ENCODE measurements at places on chromosomes 7 and 10.
A peak's percentile ranks its signal among the peaks of the same experiment; 100 is the strongest.

DNA sequence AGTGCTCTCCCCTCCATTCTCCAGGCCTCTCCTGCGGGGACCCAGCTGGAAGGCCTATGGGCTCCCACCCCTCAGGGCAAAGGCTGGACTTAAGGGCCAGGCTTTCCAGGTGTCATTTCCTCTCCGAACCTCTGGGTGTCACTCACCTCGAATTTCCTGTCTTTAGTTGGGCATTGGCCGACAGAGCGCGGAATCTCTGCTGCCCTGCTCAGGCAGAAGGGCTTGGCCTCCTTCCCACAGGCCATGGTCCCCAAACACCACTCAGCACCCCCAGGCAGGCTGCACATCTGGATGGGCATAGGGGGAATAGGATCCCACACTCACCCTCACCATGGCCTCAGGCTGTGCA is 212.9 kb downstream of the CCSER2 start:
- DNase-seq: no peak

DNA sequence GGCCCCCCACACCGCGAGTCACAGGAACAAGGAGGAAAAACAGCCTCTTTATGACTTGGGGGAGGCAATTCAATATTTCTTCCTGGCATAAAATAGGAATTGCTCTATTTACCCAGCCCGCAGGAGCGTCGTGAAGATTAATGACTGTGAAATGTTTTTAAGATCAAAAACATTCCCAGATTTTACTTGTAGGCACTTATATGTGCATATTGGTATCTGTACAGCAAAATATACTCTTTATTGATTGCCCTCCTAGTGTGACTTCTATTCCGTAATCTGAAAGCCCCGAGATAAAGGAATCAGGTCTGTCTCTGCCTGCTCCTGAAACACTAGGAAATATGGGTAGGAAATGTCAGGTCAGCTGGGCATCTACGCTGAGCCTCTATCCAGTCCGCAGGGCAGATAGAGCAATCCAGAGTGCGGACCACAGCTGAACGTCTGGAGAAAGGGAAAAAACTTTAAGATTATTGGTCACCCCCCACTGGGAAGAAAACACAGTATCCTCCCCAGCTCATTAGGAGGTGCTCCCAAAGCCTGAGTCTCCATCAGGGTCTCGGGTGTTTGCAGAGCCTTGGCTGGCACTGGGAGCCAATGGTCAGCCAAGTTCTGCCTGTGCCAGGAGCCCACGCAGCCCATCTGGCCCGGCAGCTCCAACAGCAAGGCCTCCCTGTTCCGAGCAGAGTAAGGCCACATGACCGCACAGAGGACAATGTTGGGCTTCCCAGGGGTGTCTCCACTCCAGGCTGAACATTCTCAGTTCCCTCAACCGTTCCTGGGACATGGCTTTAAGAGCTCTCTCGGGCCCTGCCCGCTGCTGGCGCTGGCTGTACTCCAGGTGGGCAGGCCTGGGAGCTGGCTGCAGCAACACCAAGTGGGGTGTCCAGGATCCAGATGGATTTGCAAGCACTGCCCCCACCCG is 7.7 kb downstream of the CTBP2 start:
- DNase-seq: no peak

GRCh38 chr10:130580975-130581374 is 444.8 kb downstream of the GLRX3 start:
- DNase-seq: no peak

DNA sequence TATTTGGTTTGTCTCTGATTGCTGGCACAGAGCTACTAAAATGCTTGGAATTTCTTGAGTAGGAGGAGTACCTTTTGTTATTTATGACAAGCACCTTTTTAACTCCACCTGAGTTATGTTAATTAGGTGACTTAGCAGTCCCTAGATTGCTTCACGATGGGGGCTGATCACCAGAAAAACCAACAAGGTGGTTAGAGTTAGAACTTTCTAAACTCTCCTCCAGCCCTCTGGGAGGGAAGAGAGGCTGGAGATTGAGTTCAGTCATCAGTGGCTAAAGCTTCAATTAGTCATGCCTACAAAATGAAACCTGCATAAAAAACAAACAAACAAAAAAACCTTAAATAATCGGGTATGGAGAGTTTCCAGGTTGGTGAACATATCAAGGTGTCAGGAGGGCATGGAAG is 23.6 kb upstream of the ING3 start:
- DNase-seq: no peak

DNA sequence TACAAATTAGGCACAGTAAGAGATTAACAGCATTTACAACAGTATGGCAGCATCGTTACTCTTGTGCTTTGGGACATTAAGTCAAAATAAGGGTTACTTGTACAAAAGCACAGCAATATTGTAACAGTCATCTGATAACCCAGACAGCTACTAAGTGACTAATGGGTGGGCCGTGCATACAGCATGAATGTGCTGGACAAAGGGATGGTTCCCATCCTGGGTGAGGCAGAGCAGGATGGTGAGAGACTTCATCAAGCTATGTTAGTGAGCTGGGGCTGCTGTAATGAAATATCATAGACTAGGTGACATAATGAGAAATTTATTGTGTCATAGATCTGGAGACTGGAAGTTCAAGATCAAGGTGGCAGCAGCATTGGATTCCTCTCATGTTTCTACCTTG is 25.4 kb downstream of the EDRF1 start:
- DNase-seq: no peak

GRCh38 chr7:136405931-136406777 is 429.0 kb upstream of the MTPN start:
- peak; percentile 56 for DNase-seq

- DNase-seq: peak; percentile 85
Measured at GRCh38 chr10:91349381-91349780, 60.8 kb upstream of the HECTD2 start.

- DNase-seq: no peak
Measured at GRCh38 chr7:11970132-11970531, 138.1 kb upstream of the THSD7A start.

DNA sequence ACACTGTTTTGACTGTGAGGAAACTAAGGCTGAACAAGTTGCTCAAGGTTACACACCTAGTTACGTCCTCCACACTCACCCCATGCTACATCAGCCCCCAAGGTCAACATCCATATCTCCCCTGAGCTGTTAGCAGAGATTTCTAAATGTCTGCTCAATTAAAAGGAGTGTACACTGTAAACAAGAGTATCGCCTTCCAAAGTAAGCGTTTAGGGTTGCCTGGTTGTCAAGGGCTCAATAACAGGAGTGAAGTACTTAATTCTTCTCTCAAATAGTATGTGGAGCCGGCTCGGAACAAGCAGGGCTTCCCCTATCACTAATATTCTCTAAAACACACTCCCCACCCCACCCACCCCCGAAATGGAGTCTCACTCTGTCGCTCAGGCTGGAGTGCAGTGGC is 412.8 kb upstream of the GALNT17 start:
- DNase-seq: no peak

DNA sequence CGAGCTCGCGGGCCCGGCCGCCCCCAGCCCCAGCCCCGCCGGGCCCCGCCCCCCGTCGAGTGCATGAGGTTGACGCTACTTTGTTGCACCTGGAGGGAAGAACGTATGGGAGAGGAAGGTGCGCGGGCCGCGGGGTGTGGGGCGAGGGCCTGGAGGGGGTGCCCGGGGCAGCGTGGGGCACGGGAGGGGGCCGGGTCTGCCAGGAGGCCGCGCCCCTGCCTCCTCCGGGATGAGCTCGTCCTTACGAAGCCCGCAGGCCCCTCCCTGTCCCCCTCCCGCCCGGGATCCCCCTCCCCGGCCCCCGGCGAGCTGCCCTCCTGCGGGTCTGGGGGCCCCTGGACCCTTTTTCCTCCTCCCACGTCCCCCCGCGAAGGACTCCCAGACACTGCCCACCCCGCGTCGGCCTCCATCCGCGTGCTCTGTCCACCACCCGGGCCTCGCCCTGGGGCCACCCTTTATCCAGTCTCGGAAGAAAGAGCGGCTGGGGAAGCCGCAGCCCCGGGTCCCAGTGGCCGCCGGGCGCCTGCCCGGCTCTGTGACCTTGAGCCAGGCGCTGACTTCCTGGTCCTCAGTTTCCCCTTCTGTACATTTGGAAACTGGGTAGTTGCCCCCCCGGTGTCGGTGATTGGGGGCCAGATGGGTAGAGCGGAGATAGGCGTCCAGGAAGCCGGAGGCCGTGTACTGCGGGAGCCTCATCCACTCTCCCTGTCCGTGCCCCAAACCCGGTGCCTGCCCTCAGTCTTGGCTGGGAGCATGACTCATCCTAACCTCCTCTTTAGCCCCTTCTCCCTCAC is 521 bp downstream of the LIMK1 start:
- DNase-seq: peak; percentile 52

- peak; percentile 55 for DNase-seq
Measured at GRCh38 chr10:31620226-31621151, 301.5 kb downstream of the ZEB1 start.

- DNase-seq: peak; percentile 38
Measured at GRCh38 chr10:5888843-5889623, 660 bp downstream of the ANKRD16 start.

DNA sequence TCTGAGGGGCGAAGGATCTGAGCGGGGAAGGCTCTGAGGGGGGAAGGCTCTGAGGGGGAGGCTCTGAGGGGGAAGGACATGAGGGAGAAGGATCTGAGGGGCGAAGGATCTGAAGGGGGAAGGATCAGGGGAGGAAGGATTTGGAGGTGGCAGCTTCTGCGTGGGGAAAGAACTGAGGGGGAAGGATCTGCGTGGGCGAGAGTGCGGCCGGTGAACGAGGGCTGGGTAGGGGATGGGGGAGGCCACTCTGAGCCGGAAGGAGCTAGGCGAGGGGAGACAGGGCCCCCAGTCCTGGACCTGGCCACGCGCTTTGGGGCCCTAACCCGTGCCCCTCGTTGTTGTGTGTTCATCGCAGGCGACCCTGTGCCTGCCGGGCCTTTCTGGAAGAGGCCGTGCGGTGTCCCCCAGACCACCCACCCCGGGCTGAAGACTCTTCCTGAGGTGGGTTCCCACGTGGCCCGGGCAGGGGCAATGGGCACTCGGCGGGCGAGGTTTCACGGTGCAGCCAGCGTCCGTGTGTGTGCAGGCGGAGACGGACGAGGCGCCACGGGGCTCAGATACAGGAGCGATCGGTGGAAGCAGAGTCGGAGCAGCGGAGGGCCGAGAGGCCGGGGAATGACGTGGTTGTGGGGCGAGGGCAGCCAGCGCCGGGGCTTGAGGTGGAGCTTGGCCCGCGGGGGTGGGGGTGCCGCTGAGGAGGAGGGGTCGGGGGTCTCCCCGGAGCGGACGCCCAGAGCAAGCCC is 2.0 kb downstream of the CALY start:
- no peak for DNase-seq

- DNase-seq: no peak
Measured at GRCh38 chr10:60362461-60362860, 27.2 kb downstream of the ANK3 start.

DNA sequence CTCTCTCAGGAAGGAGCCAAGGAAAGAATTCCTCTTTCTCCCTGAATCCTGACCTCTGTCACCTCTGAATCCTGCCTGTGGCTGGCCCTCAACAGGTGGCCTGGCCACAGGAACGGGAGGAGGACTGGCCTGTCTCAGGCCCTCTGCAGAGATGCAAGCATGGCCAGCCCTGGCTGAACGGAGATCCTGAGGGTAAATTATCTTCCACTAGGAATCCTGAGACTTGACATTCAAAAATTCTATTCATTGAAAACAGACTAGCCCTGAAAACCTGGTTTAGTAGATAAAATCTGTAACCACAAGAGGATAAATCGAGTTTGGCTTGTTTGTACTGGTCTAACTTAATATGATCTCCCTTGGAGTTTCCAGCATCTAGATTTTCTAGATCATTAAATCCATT is 579.3 kb downstream of the LRMDA start:
- DNase-seq: no peak

GRCh38 chr10:79336739-79337138 is 10.5 kb upstream of the PPIF start:
- DNase-seq: no peak

GRCh38 chr10:24467136-24467535 is 256.6 kb downstream of the ARHGAP21 start:
- no peak for DNase-seq

GRCh38 chr7:82359426-82359825 is 84.2 kb downstream of the CACNA2D1 start:
- no peak for DNase-seq

DNA sequence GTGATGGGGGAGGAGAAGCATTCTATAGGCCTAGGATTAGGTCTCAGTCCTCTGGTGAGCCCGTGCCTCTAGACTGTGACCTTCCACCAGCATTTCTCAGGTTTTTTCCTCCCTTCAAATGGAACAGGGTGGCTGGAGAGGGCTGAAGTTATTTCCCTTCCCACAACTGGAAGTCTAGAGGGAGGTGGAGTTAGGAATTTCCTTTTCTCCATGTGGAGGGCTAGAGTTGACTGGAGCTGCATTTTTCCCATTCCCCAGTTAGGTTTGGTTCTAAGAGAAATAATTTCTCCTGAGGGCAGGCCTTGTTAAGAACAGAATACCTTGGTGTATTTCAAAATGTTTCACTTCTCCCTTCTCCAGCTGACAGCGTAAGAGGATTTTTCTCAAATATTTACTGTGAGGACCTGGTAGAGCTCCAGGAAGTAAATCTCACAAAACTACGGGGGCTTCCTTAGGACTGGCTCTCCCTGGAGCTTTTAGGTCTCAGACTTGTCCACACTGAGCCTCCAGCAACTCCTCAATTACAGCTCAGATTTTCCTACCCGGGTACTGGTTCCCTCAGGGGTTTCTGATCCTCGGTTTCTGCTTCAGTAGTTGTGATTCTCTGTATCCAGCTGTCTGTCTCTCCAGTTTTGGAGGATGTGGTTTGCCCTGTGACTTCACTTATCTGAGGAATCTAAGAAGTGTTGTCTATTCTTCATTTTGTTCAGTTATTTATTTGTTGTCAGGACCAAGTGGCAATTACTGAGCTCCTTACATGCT is 6.0 kb upstream of the REEP3 start:
- peak; percentile 15 for DNase-seq

GRCh38 chr7:103003004-103003403 is 71.6 kb downstream of the FBXL13 start:
- DNase-seq: no peak

DNA sequence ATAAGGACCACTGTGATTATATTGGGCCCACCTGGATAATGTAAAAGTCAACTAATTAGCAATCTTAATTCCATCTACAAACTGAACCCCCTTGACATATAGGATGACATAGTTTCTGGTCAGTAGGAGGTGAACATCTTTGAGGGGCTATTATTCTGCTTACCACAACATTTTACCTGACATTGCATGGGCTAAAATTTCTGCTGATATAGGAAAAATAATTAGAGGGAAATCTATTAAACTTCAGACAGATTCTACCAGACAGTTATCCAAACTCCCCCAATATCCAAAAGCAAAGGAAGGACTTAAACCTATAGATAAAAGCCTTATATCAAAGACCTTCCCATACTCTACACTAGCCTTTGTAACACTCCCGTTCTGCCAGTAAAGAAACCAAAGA is 443.6 kb downstream of the GRM8 start:
- no peak for DNase-seq

GRCh38 chr10:100731407-100732240 is 13.8 kb upstream of the PAX2 start:
- no peak for DNase-seq

GRCh38 chr7:127813991-127814541 is 162.1 kb downstream of the SND1 start:
- no peak for DNase-seq

- DNase-seq: no peak
Measured at GRCh38 chr10:55822096-55822495, 539.0 kb downstream of the ZWINT start.

Data from HT1080 (cell line).